NCI-H69 (cell line): ENCODE measurements at places on chromosomes 5 and 9.

DNA sequence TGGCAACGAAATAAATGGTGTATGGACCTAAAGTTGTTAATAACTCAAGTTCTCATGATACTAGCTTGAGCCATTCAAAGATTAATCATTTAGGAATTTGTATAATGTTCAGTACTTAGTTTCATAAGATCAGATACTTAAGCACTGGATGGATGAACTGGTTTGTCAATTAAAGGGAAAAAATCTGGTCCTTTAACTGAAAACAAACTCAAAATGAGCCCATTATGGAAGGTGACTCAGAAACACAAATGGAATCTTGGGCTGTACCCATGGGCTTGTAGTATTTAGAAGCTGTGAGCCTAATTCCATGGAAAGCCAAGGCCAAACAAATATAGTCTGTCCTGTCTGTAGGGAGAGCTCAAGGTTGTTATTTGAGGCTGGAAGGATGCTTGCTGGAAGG lies 27.6 kb upstream of the ADRB2 start:
- no peak for DNase-seq

DNA sequence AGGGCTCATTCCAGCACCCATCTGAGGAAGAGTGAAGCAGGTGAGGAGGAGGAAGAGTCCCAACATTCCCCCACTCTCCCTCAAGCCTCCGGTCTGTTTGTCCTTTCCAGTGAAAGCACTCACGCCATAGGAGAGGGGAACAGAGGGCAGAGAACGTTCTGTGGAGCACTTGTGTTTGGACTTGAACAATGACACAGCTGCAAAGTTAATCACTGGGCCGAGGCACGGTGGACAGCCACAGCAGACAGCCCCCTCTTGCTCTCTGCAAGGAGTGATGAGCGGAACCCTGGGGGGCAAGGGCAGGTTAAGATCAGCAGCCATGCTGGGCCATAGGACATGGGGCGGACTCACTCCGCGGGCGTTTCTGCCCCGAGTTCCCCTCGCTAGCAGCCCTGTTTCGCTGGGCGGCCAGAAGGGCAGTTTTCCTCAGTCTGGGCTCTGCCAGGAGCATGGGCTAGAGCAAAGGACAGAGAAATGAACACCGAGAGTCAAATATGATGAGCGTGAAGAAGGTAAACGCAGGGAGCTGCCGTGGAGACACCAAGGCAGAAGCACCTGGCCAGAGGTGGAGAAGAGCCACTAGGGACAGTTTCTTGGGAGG lies 185.7 kb downstream of the GAPVD1 start:
- DNase-seq, result no peak

GRCh38 chr5:111582451-111582850 lies 70.1 kb upstream of the STARD4 start:
- DNase-seq, result no peak

- no peak for DNase-seq
Observed at GRCh38 chr9:88219601-88220000, 81.3 kb upstream of the SPATA31C2 start.

DNA sequence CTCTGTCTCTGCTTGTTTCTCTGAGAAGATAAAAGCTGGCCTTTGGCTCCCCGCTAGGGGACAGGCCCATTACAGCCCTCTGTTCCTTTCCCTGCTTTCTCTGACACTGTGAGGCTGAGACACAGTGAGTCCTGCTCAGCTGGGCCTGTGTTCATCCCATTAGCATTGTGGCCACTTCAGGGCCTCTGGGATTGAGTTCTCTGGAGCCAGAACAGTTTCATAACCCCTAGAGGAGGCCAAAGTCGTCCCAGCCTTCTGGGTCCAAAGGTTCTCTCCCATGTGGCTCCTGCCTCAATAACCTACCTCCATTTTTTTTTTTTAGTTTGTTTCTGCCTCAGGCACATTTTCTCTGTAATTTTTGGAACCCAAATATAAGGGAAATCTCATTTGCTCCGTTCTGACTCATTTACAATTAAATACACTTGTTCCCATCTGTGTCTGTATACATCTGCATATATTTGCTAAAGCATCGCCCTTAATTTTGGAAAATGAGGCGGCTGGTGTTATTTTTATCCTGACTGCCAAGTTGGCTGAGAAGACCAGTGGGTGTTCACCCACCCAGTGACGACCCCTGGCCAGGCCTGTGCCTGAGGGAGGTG lies 27.3 kb upstream of the CTNNA1 start:
- DNase-seq, result peak; percentile 89

DNA sequence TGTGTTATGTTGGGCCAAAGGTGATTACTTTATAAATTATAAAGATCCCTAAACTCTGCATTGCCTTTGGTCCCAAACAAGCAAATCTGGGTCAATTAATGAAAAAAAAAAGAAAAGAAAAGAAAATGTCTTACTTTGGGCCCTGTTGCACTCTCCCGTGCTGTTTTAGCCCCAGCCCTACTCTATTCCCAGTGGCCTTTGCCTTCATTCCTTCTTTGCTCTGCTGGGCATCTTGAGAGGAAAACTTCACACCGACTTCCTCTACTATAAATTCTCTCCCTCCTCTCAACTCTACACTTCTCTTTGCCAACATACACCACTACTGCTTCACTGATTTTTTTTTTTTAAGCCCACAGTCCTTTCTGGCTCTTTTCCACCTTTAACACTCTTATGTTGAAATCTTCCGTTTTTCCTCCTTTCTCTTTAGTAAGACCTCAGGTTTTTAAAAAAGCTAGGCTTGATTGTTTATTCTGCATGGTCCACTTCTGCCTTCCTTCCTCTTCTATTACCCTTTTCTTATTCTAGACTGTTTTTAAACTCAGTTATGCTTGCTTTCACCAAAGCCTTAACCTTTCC lies 4.5 kb upstream of the MSMP start:
- no peak for DNase-seq

DNA sequence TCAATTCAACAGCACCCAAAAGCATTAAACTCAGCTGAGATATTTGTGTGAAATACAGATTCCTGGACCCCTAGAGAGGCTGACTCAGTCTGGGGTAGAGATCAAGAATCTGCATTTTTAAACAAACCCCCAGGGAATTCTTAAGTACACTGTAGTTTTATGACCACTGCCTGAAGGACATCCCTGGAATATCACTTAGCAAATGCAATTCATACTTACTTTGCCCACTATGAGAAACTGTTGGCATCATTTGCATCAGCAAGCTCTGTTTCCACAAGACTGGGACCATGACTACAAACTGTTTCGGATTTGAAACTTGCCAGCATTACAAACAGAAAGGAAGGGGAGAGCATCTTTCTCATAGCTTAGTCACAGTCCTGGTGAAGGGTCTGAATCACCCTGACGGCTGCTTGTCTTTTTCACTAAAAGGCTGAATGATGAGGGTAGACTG lies 63.7 kb downstream of the MLLT3 start:
- peak; percentile 73 for DNase-seq

DNA sequence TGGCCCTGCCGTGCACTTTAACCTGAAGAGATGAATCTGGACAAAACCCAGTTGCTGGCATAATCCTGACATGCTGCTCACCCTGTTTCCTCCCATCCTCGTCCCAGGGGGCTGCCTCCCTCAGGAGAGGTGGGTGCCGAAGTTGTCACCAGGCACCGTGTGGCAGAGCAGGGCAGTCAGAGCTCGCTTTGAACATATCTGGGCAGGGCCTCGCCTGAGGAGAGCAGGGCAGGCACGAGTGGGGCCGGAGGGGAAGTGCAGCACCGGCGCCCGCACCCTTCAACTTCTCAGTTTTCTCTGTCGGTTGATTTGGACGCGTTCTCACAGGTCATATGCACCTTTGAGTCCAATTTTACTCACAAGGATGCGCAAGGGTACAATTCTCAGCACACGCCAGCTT lies 141.1 kb upstream of the PHYKPL start:
- DNase-seq, result no peak

DNA sequence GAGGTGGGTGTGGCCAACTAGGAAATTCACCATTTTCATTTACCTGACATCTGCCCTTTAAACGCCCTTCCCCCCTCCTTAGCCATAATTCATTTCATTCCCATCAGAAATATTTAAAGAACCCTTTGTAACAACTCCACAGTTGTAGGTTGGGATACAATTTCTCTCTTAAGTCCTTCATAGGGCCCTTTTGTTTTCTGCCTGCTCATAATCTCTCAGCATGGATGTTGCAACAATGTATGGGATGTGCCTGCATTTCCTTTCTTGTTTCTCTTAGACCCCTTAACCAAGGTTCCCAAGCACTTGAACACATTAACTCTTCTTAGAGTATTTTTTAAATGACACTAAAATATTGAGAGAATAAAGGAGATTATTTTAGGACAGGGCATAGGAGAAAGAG lies 51.7 kb upstream of the MYO10 start:
- DNase-seq, result no peak

- DNase-seq, result peak; percentile 58
Observed at GRCh38 chr9:133991214-133991921, 756 bp downstream of the VAV2 start.

- peak; percentile 86 for DNase-seq
Observed at GRCh38 chr9:2857564-2858198, 13.8 kb upstream of the PUM3 start.

GRCh38 chr5:176822041-176822792 lies 11.9 kb downstream of the UNC5A start:
- DNase-seq, result peak; percentile 75

DNA sequence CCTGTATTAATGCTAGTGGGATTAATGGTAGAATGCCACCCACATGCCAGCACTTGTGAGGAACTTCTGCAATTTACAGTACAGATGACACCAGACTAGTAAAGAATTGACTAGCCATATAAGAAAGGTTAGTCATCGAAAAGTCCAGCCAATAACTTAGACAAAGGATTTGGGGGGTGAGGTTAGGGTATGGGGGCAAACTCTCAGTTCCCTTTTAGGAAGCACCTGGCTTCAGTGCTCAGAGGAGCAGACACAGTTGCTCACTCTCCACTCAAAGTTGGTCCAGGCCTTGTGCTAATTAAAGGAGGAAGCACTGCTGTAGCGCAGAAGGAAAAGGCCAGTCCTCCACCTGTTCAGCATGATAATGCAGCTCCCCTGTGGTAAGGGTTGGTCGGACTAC lies 25.2 kb downstream of the TGFBR1 start:
- no peak for DNase-seq

DNA sequence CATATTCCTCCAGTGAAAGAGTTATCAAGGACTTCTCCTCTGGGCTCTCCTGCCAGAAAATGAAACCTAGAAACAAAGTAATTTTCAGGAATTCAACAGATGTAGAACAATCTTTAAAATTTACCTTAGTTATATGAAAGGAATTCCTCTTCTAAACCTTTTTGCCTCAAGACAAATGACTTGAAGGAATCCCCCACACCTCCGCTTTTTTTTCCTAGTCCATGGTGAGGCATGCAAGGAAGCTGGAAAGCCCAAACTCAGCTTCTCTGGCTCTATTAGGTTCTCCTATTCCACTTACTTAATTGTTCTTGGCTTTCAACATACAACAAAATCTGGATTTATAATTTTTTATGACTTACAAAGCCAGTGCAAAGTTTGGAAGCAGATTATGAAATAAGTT lies 27.2 kb downstream of the C6 start:
- DNase-seq, result no peak

DNA sequence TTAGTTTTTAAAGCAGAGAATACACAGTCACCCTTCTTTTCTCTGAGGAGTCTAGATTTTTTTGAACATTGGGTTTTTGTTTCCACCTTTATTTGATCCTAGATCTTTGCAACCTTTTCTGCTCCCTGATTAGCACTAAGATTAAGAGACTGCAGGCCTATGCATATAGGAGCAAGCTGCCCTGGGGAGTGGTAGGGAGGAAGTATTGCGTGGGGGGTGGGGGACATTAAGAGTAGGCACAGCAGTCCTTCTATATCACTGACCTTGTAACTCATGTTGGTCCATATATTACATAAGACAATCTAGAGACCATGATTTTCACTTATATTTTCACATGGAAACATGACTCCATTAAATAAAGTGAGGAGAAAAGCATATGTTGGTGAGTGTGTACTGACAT lies 149.1 kb downstream of the ADGRV1 start:
- DNase-seq, result no peak

- no peak for DNase-seq
Observed at GRCh38 chr9:116565986-116566385, 121.1 kb upstream of the TRIM32 start.
